ENCODE measurements at places on chromosomes 13 and 19. TPM values are rescaled to one million over a fixed set of nuclear protein-coding genes. Genes with fewer than 3 reads are reported as not detected.

Gene COL5A3
- total RNA-seq = 2.1 TPM

- DNase-seq = no peak
Measured at GRCh38 chr19:51740356-51740755, 11.3 kb downstream of the FPR1 start.

Gene KCTD12
- 5.4 TPM for total RNA-seq

GRCh38 chr13:110426735-110427134 lies 119.7 kb downstream of the COL4A2 start:
- DNase-seq = no peak

Gene EFNB2
- total RNA-seq = 0.45 TPM

GRCh38 chr13:99663185-99663825 lies 162.0 kb downstream of the TM9SF2 start:
- no peak for DNase-seq

DNA sequence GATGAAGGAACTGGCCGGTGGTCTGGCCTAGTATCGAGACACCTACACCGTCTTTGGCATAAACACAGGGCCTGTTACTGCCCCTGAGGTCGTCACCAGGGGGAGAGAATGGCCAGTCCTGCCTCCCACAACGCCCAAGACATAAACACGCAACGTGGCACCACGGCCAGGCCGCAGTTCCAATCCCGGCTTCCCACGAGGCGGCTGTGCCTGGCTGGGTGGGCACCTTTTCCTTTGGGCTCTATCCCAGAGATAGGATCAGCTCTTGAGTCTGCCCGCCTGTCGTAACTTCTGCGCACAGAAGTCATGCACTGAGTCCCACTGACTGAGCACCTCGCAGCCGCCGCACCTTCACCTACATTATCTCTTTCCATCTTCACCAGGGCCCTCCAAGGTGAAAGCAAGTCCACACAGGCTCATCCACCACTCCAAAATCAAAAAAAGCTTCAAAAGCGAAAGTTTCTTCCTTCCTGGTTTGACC lies 1.1 kb downstream of the MIER2 start:
- no peak for DNase-seq

Gene ADPRHL1
- total RNA-seq = 0.80 TPM

DNA sequence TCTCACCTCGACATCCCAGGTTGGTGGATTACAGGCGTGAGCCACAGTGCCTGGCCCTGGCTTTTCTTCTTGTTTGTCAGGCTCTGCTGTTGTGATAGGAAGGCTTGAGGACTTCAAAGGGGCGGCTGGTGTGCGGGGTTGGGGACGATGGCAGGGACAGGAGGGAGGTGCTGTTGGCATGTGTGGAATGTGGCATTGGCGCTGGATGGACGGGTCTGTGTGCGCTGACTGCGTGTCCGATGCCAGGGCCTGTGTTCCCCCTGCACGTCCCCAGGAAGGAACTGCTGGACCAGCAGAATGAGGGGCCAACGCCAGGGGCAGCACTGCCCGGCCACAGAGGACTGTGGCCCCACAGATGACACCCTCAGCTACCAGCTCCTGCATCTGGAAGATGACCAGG lies 12.7 kb upstream of the PTBP1 start:
- no peak for DNase-seq

GRCh38 chr13:37216331-37216730 lies 110.9 kb upstream of the CSNK1A1L start:
- DNase-seq = no peak

Gene MEGF8
- 8.8 TPM for total RNA-seq

Gene PLVAP
- not detected for total RNA-seq

Gene NTF4
- total RNA-seq = not detected

Gene DAND5
- total RNA-seq = not detected

DNA sequence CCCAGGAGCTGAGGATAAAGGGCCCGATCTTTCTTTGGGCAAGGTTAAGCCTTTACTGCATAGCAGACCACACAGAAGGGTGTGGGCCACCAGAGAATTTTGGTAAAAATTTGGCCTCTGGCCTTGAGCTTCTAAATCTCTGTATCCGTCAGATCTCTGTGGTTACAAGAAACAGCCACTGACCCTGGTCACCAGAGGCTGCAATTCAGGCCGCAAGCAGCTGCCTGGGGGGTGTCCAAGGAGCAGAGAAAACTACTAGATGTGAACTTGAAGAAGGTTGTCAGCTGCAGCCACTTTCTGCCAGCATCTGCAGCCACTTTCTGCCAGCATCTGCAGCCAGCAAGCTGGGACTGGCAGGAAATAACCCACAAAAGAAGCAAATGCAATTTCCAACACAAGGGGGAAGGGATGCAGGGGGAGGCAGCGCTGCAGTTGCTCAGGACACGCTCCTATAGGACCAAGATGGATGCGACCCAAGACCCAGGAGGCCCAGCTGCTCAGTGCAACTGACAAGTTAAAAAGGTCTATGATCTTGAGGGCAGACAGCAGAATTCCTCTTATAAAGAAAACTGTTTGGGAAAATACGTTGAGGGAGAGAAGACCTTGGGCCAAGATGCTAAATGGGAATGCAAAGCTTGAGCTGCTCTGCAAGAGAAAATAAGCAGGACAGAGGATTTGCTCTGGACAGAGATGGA lies 8.4 kb upstream of the CEACAM19 start:
- no peak for DNase-seq

Gene DHRS12
- 5.8 TPM for total RNA-seq

- no peak for DNase-seq
Measured at GRCh38 chr19:2135474-2136402, 15.6 kb downstream of the AP3D1 start.

GRCh38 chr13:94395860-94396259 lies 83.6 kb downstream of the DCT start:
- DNase-seq = no peak

GRCh38 chr19:52945652-52946321 lies 16.9 kb downstream of the ZNF816 start:
- DNase-seq = no peak

DNA sequence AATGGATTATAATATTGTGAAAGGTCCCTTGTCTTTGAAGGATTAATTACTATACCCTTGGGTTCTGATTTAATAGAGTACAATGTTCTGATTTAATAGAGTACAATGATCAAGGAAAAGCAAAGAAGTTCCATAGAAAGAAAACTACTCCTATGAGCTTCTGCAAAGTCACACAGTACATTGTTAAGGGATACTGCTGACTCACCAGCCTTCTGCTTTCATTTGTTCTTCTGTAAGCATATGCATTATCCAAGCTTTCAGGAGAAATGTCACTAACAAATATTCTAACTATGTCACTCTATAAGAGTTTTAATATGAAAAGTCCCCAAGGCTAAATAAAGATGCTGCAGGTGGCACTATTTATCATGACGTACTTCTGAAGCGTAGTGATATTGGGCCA lies 396.7 kb downstream of the RFC3 start:
- no peak for DNase-seq

GRCh38 chr19:41688098-41688497 lies at the start of gene CEACAM7:
TSS of gene CEACAM7 (minus strand) at chr19:41688270. CDS start at chr19:41688165, 105 bp downstream.
- no peak for DNase-seq

DNA sequence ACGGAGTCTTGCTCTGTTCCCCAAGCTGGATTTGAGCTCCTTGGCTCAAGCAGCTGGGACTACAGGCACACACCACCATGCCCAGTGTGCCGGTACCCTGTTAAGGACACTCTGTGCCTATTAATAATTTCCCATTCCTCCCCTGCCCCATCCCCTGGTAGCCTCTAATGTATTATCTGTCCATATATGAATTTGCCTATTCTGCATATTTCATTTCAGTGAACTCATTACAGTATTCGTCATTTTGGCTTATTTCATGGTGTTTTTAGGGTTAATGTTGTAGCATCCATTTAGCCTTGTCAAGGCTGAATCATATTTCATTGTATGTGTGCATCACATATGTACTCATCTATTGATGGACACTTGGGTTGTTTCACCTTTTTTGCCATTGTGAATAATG lies 33.6 kb downstream of the SKA3 start:
- no peak for DNase-seq

GRCh38 chr13:102564564-102564963 lies 32.2 kb upstream of the TPP2 start:
- no peak for DNase-seq

Gene B3GNT3
- not detected for total RNA-seq

- no peak for DNase-seq
Measured at GRCh38 chr13:44448875-44449274, 75.3 kb downstream of the SERP2 start.

Gene CCDC70
- not detected for total RNA-seq

DNA sequence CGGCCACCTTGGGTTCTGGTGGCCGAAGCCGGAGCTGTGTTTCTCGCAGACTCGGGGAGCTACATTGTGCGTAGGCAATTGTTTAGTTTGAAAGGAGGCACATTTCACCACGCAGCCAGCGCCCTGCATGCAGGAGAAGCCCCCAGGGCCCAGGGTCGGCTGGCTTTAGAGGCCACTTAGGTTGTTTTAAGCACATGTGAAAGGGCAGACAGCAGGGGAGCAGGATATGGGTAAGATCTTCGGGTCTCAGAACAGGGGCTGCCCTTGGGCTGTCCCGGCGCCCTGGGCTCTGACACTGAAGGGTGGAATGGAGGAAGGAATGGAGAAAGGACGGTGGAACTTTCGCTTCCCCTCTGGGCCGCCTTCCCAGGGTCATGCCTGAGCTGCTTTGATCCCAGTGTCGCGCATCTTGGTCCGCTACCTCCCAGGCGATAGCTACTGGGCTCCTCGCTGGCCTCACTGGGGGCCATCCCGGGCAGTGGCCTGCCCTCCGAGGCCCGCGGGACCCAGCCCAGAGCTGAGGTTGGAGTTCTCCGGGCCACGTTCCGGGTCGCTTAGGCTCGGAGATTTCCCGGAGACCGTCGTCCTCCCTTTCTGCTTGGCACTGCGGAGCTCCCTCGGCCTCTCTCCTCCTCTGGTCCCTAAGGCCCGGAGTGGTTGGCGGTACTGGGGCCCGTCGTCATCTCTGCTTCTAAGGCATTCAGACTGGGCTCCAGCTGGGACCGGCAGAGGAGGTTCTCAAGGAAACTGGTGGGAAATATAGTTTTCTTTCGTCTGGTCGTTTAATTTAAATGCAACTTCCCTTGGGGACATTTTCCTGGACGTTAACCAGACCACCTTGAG lies 4.3 kb upstream of the POU4F1 start:
- no peak for DNase-seq

Measured in SK-MEL-5 (cell line).